ENCODE measurements at places on chromosomes 11 and 22. TPM values are rescaled to one million over a fixed set of nuclear protein-coding genes. Genes with fewer than 3 reads are reported as not detected.
A peak's percentile ranks its signal among the peaks of the same experiment; 100 is the strongest.

DNA sequence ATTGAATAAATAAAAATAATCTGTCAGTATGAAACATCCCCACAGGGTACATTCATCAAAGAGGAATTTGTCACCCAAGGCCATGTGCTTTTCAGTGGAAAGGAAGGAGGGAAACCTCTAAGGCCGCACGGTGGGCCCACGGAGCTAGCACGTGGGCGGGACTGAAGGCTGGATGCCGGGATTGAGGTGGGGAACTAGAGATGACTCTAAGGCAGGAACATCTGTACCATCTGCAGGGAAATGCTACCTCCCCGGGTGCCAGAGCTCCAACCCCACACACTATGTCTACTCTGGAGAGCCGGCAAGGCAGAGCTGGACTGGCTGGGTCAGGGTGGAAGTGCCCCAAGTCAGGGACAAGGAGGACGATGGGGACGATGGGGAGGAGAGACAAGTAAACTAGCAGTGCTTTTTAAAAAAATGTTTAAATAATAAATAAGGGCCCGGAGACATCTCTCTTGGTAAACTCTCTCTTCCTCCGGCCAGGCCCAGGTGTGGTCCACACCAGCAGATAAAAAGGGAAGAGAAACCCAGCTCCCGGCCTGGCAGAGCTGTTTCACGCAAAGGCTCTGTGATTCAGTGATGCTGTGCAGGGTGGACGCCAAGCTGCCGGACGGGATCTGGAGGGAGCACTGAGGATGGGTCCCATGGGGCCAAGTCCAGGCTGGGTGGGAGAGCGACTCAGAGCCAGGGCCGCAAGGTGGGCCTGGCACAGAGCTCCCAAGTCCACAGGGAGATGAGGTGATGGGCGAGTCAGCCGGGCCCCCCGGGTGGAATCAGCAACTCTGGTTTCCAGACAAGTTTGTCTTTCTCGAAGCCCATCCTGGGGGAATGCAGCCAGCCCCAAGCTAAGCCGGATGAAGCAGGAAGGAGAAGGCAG, 5.8 kb downstream of the LIF start:
- no peak for DNase-seq

DNA sequence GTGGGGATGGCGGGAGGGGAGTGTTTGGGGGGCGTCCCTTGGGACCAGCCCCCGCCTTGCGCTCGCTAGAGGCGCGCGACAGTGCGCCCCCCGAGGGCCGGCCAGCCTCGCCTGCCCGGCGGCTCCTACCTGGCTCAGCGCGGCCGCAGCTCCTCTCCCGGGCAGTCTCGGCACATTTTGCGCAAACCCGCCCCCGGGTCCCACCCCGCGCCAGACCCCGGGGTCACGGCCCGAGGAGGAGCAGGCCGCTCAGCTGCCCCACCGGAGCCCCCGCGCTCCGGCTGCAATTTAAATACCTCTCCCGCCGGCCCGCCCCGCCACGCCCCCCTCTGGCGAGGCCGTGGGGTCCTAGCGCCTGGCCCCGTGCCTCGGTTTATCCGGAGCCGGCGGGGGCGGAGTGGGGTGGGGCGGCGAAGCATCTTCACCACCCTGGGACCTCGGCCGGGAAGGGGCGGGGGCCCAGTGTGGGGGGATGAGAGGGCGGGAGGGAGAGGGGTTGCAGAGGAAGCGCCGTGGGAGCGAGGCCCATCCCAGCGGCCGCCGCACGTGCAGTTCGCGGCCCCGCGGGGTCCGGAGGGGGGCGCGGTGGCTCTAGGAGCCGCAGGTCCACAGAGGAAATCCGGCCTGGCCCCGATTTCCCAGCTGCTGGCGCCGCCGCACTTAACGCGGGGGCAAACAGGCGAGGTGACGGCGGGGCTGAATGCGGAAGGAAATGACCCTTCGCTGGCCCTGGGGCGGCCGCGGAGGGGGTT, at the start of gene LRRC32:
LRRC32 (minus strand) TSS at position 263 of the 752 bp plus-strand sequence. CDS start 4,793 bp downstream, outside the sequence.
- peak; percentile 79 for DNase-seq

GRCh38 chr11:22076271-22076930, 116.5 kb upstream of the ANO5 start:
- no peak for DNase-seq

DNA sequence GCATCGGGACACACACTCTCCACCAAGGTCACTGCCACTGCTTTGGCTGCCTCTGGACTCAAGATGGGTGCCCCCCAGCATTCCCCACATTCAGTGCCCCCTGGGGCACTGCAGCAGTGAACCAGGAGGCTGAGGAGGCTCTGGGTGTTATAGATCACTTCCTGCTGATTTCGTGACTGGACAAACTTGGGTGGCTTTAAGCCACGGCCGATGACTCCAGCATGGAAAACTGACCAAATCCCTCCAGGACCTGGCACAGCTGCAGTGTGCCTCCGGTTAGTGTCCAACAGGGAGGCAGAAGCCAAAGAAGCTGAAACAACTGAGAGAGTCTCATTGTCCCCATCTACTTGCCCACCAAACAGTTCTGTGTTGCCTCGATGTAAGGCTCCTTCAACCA, 1.2 kb upstream of the GANAB start:
- DNase-seq = no peak

GRCh38 chr11:126978165-126978564, 22.4 kb downstream of the KIRREL3 start:
- no peak for DNase-seq

MMP7 gene
- total RNA-seq = 16.0 TPM

MRGPRE gene
- not detected for total RNA-seq

THAP7 gene
- 22.0 TPM for total RNA-seq
